Activated CD8-positive, alpha-beta memory T cell treated with anti-CD3 and anti-CD28 coated beads for 1 hour (primary cell): ENCODE measurements at places on chromosomes 7 and 10.

DNA sequence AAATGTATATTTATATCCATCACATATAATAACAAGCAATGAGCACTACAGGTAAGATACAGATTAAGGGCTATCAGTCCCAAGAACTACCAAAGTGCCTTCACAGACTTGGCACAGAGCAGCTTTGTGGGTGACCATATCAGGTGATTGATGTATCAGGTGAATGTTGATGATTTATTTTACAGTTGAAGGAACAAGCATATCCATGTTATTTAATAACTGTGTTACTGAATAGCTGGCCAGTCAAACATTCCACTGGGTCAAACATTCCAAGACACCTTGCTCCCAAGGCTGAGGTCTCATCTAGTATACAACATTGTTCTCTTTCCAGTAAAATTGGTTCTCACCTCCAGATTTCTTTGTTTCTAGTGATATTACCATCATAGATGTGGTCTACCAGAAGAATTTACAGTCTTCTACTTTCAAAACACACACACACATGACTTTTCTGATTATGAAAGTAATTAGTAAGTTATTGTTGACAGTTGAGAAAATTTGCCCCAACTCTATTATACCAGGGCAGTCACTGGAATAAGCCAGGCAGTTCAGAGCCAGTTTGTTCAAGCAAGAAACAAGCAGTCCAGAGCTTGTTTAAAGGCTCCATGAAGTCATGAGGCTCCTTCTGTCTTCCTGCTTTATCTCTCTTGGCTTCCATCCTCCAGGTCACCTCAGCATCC lies 68.2 kb downstream of the ELAPOR2 start:
- no peak for DNase-seq

DNA sequence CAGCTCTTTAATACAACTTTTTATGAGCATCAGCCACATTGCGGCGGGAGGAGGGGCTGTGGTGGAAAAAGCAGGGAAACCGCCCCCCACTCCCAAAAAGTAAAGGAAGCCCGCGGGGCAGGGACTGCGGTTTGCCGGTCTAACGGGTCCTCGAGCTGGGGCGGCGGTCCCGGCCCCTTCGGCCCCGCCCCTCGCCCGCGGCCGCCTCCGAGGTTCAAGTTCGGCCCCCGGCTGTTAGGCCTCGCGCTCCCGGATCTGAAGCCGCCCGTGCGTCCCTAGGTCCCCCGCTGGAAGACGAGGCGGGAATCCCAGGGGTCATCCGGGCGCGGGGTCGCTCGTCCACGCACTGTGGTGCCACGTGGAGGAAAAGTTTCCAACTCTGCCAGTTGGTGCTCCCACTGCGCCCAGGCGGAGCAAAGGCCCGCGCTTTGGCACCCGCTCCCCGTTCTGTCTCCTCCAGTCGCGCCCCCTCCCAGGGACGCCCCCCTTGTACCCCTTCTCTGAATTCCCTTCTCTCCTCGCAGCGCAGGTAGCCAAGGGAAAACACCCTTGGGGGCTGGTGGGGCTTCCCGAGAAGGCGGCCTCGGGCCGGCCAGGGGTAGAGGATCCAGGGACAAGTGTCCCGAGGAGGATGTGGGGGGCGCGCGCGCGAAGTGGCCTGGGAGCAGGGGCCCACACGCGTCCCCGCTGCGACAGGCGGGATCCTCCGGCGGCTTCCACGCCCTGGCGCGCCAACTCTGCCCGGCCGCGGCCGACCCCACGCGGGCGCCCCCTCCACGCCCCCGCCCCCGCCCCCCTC lies 798 bp upstream of the AUTS2 start:
- DNase-seq: no peak

- no peak for DNase-seq
Observed at GRCh38 chr10:43393606-43394360, 15.2 kb downstream of the HNRNPF start.

DNA sequence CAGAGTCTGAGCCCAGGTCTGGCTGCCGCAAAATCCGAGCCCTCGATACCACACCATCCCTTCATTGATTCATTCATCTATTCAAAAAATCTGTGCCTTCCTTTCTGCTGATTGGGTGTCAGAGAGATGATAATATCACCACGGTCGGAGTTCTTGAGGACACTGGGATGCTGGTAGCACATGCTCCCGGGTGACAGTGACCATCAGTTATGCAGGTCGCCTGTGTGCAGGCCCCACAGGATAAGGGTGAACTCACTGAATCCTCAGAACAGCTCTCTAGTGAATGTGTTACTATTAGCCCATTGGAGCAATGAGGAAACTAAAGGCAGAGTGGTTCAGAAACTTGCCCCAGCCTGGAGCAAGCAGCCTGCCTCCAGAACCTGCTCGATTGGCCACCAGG lies 145.1 kb downstream of the SLIT1 start:
- no peak for DNase-seq

- no peak for DNase-seq
Observed at GRCh38 chr10:130407052-130407451, 270.9 kb downstream of the GLRX3 start.
